ENCODE measurements at places on chromosomes 13 and 19.

GRCh38 chr19:38765214-38765613 is 8.1 kb downstream of the LGALS7 start:
- no peaks in the 10 kb centered on the region for H3K4me1 ChIP-seq
- no peaks in the 10 kb centered on the region for H3K36me3 ChIP-seq
- H3K27ac ChIP-seq = no peak overlapping the region
- no peaks in the 10 kb centered on the region for H3K27me3 ChIP-seq
- DNase-seq = no peak

DNA sequence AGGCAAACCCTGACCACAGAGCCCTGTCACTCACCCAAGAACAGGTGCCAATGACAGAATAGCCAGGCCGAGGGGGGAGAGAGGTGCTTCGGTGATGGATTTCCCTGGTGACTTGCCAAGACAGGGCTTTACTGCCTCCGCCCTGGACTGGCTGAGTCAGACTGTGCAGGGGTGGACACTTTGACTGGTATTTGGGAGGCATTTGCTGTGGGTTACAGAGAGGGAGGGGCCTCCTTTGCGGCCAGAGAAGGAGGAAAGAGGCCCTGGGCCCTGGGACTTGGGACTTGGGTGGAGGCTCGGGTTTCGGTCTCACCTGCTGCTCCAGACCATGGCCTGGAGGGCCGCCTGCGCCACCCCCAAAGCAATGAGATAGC is 4.6 kb upstream of the EPS8L1 start:
- peaks cover 11% of the 10 kb centered on the region for H3K4me1 ChIP-seq
- no peaks in the 10 kb centered on the region for H3K36me3 ChIP-seq
- no peak for DNase-seq
- peaks cover 19% of the 10 kb centered on the region for H3K27me3 ChIP-seq
- no peak overlapping the region for H3K27ac ChIP-seq

DNA sequence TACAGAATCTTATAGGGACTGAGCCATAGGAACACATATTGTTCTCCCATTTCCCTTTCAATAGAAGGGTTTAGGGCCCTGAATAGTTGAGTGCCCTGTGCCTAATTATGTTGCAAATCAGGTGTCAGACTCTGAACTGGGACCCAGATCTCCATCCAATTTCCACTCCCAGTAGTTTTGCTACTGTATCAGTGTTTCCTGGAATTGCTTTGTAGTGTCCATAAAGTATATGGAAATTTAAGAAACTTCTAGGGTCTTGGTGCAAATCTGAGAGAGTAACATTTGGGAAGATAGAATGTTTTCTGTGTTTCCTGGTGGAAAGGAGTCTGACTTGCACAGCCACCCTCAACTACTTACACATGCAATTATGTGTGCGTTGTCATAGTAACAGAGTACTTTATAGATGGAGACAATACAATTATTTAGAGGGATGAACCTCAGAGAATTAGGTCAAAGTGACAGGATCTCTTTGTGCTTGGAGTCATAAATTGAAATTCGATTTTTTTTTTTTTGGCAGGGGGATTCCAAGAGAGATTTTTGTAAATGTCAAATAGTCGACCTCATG is 646 bp upstream of the SLC10A2 start:
- no peak for DNase-seq
- H3K27me3 ChIP-seq = no peaks in the 10 kb centered on the region
- no peaks in the 10 kb centered on the region for H3K4me1 ChIP-seq
- no peak overlapping the region for H3K4me3 ChIP-seq

DNA sequence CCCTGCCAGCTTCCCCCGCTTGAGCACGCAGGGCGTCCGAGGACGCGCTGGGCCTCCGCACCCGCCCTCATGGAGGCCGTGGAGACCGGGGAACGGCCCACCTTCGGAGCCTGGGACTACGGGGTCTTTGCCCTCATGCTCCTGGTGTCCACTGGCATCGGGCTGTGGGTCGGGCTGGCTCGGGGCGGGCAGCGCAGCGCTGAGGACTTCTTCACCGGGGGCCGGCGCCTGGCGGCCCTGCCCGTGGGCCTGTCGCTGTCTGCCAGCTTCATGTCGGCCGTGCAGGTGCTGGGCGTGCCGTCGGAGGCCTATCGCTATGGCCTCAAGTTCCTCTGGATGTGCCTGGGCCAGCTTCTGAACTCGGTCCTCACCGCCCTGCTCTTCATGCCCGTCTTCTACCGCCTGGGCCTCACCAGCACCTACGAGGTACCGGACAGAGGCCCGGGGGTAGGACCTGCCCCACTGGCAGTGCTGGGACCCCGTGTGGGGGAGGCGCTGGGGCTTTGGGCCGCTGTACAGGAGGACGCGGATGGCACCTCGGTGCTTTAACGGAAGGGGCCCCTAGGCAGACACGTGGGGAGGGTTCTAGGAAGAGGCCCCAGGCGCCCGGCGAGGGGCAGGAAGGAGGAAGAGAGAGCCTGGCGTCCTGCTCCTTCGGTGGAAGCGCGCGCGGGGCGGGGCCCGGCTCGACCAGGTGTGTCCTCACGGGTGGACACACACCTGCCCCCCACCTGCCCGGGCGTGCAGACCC is 681 bp downstream of the SLC5A5 start:
- H3K4me3 ChIP-seq = peak overlapping the region; percentile 56
- H3K4me1 ChIP-seq = peaks cover 22% of the 10 kb centered on the region
- H3K27ac ChIP-seq = peak overlapping the region; percentile 53
- H3K27me3 ChIP-seq = no peaks in the 10 kb centered on the region
- no peak for DNase-seq

- DNase-seq = no peak
- H3K4me3 ChIP-seq = no peak overlapping the region
- no peaks in the 10 kb centered on the region for H3K4me1 ChIP-seq
- H3K36me3 ChIP-seq = no peaks in the 10 kb centered on the region
Measured at GRCh38 chr13:94641409-94641941, 39.8 kb downstream of the GPR180 start.

- no peak overlapping the region for H3K27ac ChIP-seq
- H3K36me3 ChIP-seq = no peaks in the 10 kb centered on the region
- H3K4me1 ChIP-seq = no peaks in the 10 kb centered on the region
- H3K4me3 ChIP-seq = no peak overlapping the region
- H3K27me3 ChIP-seq = no peaks in the 10 kb centered on the region
- DNase-seq = no peak
Measured at GRCh38 chr13:39557285-39557955, 45.6 kb downstream of the LHFPL6 start.

DNA sequence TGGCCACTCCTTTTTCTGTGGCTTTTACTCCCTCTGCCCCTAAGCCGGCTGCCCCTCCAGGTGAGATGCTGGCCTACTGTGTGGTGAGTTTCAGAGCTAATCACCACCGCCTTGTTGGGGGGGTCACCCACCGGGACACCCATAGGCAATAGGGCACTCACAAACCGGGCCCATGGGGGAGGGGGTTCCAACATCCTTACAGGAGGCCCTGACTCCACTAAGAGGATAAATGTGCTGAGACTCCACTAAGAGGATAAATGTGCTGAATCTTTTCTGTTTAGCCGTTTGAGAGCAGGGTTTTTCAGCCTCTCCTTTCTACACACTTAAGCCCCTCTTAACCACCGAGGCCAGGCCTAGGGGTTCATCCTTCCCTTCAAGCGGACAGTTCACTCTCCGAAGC is 73.7 kb downstream of the SLC15A1 start:
- H3K27me3 ChIP-seq = no peaks in the 10 kb centered on the region
- no peaks in the 10 kb centered on the region for H3K4me1 ChIP-seq
- no peak overlapping the region for H3K27ac ChIP-seq
- no peak for DNase-seq

- DNase-seq = no peak
- H3K36me3 ChIP-seq = no peaks in the 10 kb centered on the region
- H3K4me3 ChIP-seq = no peak overlapping the region
- no peak overlapping the region for H3K27ac ChIP-seq
- peaks cover 13% of the 10 kb centered on the region for H3K27me3 ChIP-seq
Measured at GRCh38 chr13:83882606-83882959, 309 bp upstream of the SLITRK1 start.

DNA sequence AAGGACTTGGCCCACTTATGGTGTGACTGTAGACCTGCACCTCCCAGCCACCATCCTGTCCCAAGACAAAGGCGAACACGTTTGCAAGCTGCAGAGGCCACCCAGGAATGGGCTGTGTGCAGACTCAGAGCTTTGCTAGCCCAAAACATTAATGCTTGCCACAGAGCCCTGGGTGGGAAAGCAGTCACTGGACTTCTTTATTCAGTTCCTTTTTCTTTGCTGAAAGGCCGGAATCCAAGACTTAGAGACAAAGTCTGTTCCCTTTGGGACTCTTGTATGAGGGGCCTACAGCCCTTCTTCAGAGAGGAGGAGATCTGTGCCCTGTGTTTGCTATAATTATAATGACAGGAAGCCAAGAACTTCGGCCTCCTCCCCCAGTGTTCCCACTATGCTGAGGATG is 167.8 kb downstream of the DLEU7 start:
- DNase-seq = no peak
- no peaks in the 10 kb centered on the region for H3K36me3 ChIP-seq
- H3K4me3 ChIP-seq = no peak overlapping the region

DNA sequence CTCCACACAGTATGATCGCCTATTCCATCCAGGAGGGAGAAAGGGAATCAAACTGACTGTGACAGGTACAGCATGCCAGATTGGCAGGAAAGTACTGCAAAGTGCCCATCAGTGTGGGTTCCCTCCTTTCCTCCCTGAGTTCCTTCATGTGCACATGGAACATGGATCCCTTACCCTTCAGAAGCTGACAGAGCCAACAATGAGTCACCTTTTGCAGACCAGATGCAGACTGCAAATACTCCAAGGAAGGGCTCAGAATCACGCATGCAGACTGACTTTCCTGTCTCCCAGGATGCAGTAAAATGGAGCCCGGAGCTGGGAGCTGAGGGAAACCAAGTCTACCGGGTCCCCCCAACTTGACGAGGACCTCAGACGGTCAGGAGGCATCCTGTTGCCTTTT is 41.8 kb downstream of the SACS start:
- no peaks in the 10 kb centered on the region for H3K27me3 ChIP-seq
- H3K4me1 ChIP-seq = no peaks in the 10 kb centered on the region
- H3K36me3 ChIP-seq = no peaks in the 10 kb centered on the region
- no peak overlapping the region for H3K27ac ChIP-seq

DNA sequence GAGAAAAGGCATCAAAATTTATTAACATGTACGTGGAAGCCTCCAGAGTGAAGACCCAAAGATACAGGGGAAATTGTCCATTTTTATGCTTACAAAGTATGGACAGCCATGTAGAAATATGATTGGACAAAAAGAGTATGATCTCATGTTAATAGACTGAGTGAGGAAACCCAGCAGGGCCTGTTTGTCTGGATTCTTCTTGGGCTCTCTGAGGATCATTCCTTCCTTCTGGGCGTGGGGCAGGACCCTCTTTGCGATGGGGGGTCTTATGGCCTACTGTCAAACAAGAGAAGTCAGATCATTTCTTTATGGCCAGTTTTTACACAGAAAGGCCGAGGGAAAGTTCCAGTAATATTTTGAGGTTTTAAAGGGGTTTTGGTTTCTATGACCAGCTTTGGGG is 110.8 kb downstream of the ESD start:
- H3K27ac ChIP-seq = no peak overlapping the region
- H3K36me3 ChIP-seq = no peaks in the 10 kb centered on the region
- H3K4me1 ChIP-seq = no peaks in the 10 kb centered on the region
- H3K4me3 ChIP-seq = no peak overlapping the region
- no peak for DNase-seq

- H3K27ac ChIP-seq = no peak overlapping the region
- H3K4me1 ChIP-seq = peaks cover 2% of the 10 kb centered on the region
- no peaks in the 10 kb centered on the region for H3K27me3 ChIP-seq
- DNase-seq = no peak
- no peak overlapping the region for H3K4me3 ChIP-seq
Measured at GRCh38 chr13:75798353-75799255, 162.5 kb downstream of the LMO7 start.

DNA sequence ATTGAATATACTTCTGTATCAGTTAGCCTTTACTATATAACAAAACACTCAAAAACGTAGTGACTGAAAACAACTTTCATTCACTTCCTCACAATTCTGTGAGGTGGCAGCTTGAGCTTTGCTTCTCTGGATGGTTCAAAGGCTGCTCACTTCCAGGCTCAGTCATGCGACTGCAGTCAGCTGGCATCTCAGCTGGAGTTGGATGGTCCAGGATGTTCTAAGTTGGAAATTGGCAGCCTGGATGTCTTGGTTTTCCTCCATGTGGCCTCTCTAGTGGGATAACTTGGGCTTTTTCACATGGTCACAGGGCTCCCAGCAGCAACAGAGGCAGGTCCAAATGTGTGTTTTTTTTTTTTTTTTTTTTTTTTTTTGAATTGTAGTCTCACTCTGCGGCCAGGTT is 204.4 kb downstream of the LACC1 start:
- no peak overlapping the region for H3K27ac ChIP-seq
- no peaks in the 10 kb centered on the region for H3K27me3 ChIP-seq
- no peaks in the 10 kb centered on the region for H3K36me3 ChIP-seq
- DNase-seq = no peak
- no peaks in the 10 kb centered on the region for H3K4me1 ChIP-seq
- no peak overlapping the region for H3K4me3 ChIP-seq

- H3K27me3 ChIP-seq = no peaks in the 10 kb centered on the region
- peaks cover 21% of the 10 kb centered on the region for H3K36me3 ChIP-seq
- H3K4me3 ChIP-seq = no peak overlapping the region
- no peak overlapping the region for H3K27ac ChIP-seq
- no peaks in the 10 kb centered on the region for H3K4me1 ChIP-seq
Measured at GRCh38 chr13:113627136-113627535, 30.9 kb downstream of the ATP4B start.
